ENCODE measurements at places on chromosomes 1 and 21.

GRCh38 chr1:53080041-53080440 lies 18.0 kb downstream of the PODN start:
- DNase-seq = no peak

GRCh38 chr1:27807385-27807784 lies 23.2 kb upstream of the PPP1R8 start:
- DNase-seq = no peak

DNA sequence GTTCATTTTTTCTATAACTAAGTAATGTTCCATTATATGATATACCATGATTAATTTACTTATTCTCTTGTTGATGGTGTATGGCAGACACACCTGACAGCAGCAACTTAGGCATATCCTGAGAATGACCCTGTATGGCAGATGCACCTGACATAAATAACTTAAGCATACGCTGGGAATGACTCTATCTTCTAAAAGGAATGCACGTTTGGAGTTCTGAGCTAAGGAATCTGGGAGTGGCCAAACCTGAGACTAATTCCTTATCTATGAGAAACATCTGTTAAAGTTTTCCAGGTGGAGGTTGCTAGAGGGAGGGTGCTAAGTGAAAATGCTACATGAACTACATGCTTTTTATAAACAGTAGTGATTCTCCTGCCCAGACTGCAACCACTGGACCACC lies 96.7 kb upstream of the RGS18 start:
- no peak for DNase-seq

- no peak for DNase-seq
Measured at GRCh38 chr1:62588000-62588399, 9.3 kb upstream of the ANGPTL3 start.

- no peak for DNase-seq
Measured at GRCh38 chr1:155160128-155160527, 13.0 kb downstream of the KRTCAP2 start.

GRCh38 chr1:172653015-172653709 lies 5.7 kb upstream of the FASLG start:
- no peak for DNase-seq

GRCh38 chr1:162541619-162542141 lies 19.8 kb upstream of the UAP1 start:
- no peak for DNase-seq

- DNase-seq = no peak
Measured at GRCh38 chr1:94658221-94658620, 116.7 kb upstream of the F3 start.

GRCh38 chr1:214187121-214187900 lies 93.6 kb upstream of the SMYD2 start:
- no peak for DNase-seq

DNA sequence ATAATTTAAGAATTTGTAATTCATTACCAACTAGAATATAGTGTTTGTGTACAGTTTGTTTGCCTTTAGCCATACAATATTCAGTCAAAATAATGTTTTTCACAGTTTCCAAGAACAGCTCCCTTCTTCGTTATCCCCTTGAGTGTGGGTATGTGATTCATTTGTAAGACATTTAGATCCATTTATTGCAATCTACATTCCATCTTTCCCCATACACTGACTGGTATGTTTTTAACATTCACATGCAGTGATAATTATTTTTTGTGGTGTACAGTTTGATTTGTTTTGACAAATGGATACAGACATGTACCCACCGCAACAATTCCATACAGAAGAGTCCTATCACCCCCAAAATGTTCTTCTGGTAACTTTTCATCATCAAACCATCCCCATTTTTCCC lies 589.1 kb upstream of the ADAMTS5 start:
- DNase-seq = no peak

DNA sequence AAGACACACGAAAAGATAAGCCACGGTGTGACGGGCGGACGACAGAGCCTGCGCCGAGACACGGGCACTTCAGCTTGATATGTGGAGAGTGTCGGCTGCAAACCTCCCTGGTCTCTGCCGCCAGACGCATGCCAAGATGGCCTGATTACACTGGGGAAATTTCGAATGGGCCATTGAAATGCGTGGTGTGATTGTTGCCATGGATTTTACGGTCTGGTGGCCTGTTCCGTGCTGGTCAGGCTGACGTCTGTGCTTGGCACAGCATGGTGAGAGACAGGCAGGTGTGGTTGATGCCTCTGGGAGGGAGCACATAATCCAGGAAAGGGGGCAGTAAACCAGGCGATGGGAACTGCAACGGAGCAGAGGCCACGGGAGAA lies 105.6 kb upstream of the TMPRSS2 start:
- DNase-seq = no peak

DNA sequence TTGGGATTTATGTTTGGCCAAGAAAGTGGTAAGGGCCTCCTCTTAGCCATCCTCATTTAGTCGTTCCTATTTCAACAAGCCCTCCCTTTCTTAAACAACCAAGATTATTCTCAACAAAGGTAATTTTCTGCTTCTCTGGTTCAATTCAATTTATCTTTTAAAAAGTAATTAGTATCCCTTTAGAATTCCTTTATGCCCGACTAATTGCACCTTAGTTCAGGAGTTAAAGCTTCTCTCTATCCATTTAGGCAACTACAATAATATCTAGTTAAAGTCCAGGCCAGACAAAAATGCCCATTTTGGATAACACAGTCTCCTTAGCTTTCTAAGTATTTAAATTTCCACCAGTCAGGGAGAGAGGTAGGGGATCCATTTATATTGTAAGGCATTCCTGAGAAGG lies 136.7 kb upstream of the MAGI3 start:
- no peak for DNase-seq

- DNase-seq = no peak
Measured at GRCh38 chr1:53449693-53450092, 9.5 kb upstream of the DMRTB1 start.

GRCh38 chr1:212212343-212212742 lies 72.9 kb upstream of the PPP2R5A start:
- no peak for DNase-seq

GRCh38 chr1:175744833-175745232 lies 1.4 kb upstream of the TNR start:
- DNase-seq = no peak

DNA sequence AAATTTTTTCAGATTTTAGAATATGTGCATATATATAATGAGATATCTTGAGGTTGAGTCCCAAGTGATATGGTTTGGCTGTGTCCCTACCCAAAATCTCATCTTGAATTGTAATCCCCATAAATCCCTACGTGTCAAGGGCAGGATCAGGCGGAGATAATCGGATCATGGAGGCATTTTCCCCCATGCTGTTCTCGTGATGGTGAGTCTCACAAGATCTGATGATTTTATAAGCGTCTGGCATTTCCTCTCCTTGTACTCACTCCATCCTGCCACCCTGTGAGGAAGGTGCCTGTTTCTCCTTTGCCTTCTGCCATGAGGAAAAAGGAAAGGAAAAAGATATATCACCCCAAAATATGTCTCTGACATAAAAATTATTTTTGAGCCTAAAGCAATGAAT lies 64.6 kb downstream of the TOR3A start:
- DNase-seq = no peak

DNA sequence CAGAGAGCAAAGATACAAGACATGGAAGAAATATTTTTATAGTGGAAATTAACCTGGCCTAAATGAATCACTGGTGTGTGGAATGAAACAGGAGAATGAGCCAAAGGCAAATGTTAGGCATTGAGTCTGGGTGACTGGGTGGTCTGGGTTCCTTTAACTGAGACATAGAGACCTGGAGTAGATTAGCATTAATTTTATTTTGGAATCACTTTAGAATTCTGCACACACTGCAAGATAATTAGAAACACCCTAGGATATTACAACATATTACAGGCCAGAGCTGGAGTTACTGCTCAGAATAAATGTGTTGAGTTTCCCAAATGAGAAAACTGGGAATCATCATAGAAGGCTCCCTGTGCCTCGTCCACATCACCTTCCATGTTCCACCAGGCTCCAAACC lies 85.5 kb downstream of the PLPPR5 start:
- DNase-seq = no peak

DNA sequence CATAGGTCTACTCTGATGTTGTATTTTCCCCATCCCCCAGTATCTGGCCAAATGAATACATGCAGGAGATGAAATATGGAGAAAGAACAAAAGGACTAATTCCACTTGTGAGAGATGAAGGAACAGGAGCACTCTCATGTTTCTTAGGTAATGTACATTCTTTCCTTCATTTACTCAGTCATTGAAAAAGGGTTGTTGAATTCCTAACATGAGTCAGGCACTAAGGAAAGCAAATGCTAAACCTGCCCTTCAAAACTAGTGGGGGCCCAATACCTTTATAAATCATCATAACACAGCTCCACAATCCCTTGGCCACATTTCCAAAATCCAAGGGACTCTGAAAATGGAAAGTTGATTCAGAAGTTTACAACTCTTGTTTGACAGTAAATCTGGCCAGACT lies 94.3 kb downstream of the DIRAS3 start:
- DNase-seq = no peak

DNA sequence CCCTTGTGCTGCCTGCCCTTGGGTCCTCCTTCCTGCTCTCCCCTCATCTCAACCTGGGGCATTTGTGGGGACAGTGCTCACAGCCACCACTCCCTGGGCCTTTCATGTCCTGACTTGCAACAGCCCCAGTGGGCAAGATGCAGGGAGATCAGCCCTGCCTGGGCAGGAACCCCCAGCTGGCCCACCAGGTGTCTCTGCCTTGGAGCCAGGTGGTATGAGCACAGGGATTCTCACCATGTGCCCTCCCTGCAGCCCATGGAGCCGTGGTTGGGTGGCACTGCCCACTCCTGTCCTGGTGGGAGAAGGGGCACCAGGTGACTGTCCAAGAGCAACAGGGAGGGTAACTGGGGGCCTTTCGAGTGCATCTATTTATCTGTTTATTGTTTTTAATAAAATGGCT lies 100.4 kb downstream of the AJAP1 start:
- DNase-seq = no peak

DNA sequence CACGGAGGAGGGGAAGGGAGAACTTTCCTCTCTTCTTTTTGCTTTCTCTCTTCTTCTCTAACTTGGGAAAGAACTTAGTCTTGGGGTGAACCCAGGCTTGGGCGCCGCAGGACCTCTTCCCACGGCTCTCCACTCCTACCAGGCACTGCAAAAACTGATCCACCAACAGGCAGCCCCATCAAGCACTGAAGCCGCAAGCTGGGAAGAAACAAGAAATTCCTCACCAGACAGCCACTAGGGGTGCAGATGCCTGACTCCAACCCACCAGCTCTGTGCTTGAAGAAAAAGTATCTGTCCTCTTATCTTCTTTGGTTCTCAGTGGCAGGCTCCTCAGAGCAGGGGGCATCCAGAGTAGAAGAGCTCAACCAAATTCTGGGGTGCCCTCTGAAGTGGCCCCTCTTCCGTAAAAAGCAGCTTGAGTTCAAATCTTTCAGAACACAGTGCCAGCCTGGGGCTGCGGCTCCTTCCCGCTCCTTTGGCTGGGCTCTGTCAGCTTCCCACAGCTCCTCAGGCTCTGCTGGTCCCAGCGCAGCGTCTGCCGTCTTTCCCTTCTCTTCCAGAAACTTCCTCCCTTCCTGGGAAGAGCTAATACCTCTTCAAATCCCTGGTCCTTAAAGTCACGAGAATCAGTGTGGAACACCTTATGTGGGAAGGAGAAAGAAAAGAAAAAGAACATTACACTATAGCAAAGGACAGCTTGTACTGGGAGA lies 2.4 kb downstream of the SLC41A1 start:
- no peak for DNase-seq

GRCh38 chr1:228270032-228270431 lies 62.2 kb downstream of the OBSCN start:
- DNase-seq = no peak

DNA sequence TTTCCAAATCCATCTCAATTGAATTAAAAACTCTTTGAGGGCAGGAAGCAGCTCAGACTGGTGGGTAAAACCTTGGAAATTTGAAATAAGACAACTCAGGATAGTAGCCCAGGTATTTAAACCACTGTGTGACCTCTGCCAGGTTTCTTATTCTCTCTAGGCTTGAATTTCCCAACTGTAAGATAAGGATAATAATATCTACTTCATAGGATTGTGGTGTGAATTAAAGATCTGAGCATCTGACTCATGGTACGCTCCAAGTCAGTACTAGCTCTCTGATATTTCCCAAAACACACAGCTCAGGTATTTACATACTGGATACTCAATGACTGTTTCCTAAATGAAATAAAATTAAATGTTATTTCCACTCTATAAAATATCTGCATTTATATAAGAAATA lies 337.2 kb downstream of the LTN1 start:
- no peak for DNase-seq

DNA sequence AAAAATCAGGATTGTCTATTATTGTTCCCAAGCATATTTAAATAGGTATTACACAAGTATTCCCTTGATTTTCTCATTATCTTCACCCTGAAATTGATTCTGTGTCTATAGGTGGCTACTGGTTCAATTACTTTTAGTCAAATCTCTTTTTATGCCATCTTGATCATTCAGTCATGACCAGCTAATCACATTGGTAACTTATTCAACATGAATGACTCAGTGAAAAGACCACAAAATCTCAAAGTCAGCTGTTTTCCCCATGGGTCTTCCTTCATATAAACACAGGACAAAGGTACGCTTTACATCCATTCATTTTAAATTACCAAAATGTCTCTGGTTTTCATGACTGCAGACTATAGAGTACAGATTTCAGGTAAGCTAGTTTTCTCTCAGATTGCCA lies 23.7 kb upstream of the NRIP1 start:
- no peak for DNase-seq

DNA sequence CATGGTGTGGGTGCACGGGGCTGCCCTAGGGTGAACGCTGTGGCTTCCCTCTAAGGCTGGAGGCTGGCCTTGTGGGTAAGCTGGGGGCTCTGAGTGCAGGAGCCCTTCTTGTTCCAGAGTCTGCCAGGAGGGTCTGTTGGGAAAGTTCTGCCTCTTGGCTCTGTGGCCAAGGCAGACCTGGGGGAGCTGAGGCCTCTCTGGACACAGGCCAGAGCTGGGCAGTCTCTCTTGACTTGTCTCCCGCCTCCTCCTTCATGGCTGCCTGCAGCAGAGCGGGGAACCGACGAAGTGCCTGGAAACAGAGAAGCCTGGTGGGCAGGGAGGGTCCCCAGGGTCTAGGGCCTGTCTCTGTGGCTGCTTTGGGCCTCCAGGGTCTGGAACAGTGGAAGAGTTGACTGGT lies 30.3 kb upstream of the PEX10 start:
- no peak for DNase-seq

GRCh38 chr1:85404408-85404807 lies 60.6 kb downstream of the DDAH1 start:
- DNase-seq = no peak

- no peak for DNase-seq
Measured at GRCh38 chr1:163412221-163412620, 90.5 kb downstream of the NUF2 start.

- no peak for DNase-seq
Measured at GRCh38 chr1:245181158-245181517, 26.4 kb downstream of the KIF26B start.

- no peak for DNase-seq
Measured at GRCh38 chr1:6143395-6143794, 36.7 kb downstream of the CHD5 start.
